Chondrocyte (in vitro differentiated cells): ENCODE measurements at places on chromosomes 13 and 19. TPM values are rescaled to one million over a fixed set of nuclear protein-coding genes. Genes with fewer than 3 reads are reported as not detected.

The MYH14 gene
- total RNA-seq: 0.68 to 10.2 TPM (median 8.6 TPM) in 3 replicates

DNA sequence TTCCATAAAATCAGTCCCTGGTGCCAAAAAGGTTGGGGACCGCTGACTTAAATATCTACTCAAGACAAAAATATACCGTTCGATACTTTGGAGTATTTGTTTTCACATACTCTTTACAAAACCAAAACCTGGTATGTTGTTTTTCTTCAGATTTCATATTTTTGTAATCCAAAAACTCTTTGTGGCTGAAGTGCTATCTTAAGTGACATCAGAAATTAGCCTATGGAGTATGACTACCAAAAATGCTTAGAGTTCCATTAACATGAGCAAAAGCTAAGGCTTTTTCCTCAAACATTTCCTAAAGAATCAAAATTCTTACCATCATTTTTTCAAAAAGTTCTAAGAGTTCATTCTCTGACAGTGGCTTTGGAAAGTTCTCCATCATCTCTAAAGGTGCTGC lies 52.0 kb downstream of the DIAPH3 start:
- peak overlapping the region; percentile 65 for H3K27ac ChIP-seq
- no peaks in the 10 kb centered on the region for H3K27me3 ChIP-seq
- peaks cover 18% of the 10 kb centered on the region for H3K4me1 ChIP-seq
- DNase-seq: no peak
- H3K36me3 ChIP-seq: peaks cover 24% of the 10 kb centered on the region

- no peaks in the 10 kb centered on the region for H3K4me1 ChIP-seq
- peaks cover 16% of the 10 kb centered on the region for H3K36me3 ChIP-seq
- no peak overlapping the region for H3K27ac ChIP-seq
- H3K4me3 ChIP-seq: no peak overlapping the region
These were observed 7.8 kb upstream of the TDRD12 start for GRCh38 chr19:32711747-32712146.

The STAP2 gene
- total RNA-seq: 0.85 to 2.0 TPM (median 1.0 TPM) in 3 replicates

DNA sequence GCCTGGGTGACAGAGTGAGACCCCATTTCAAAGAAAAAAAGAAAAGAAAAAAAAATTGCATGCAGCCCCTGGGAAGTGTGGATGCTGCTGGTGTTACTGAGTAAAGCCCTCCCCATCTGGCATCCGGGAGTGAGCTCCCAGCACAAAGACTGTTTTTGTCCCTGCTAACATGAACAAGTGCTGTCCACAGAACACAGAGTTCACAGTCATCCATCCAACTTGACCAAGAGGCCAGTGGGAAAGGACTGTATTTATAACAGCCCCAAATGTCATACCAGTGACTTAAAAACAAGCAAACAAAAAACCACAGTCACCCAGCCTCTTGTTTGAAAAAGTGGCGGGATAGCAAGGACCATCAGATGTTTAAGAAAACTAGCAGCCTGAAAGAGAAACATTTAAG lies 10.8 kb downstream of the FBXO17 start:
- H3K4me1 ChIP-seq: peaks cover 7% of the 10 kb centered on the region
- no peaks in the 10 kb centered on the region for H3K27me3 ChIP-seq
- DNase-seq: no peak
- H3K4me3 ChIP-seq: no peak overlapping the region

The TMEM59L gene
- 4.4 to 4.8 TPM (median 4.4 TPM) in 3 replicates for total RNA-seq
